ENCODE measurements at places on chromosomes 11 and 22. TPM values are rescaled to one million over a fixed set of nuclear protein-coding genes. Genes with fewer than 3 reads are reported as not detected.

ISX gene
- total RNA-seq, result 2.6 TPM

CARD18 gene
- total RNA-seq, result not detected

AP5B1 gene
- total RNA-seq, result 23.3 TPM

TMEM191C gene
- total RNA-seq, result 4.2 TPM

FERMT3 gene
- 8.4 TPM for total RNA-seq

- no peak for DNase-seq
Observed at GRCh38 chr11:103652013-103652412, 384.4 kb upstream of the DDI1 start.

- no peak for DNase-seq
Observed at GRCh38 chr22:27668828-27669797, 132.4 kb downstream of the MN1 start.

DNA sequence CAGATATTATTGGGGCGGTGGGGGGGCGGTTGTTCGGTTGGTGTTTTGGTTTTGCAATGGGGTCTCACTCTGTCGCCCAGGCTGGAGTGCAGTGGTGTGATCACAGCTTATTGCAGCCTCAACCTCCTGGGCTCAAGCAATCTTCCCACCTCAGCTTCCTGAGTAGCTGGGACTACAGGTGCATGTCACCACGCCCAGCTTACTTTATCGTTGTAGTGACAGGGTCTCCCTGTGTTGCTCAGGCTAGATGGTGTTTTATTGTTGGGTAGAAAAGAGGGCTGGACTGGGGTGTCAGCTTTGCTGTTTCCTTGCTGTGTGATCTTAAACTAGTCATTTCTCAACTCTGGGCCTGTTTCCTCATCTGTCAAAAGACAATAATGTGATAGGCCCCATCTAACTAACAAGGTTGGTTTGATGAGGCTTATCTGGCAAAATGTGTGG lies 17.5 kb upstream of the MYH9 start:
- DNase-seq, result no peak

GRCh38 chr11:68077617-68078582 lies 39.1 kb downstream of the TCIRG1 start:
- DNase-seq, result no peak

DNA sequence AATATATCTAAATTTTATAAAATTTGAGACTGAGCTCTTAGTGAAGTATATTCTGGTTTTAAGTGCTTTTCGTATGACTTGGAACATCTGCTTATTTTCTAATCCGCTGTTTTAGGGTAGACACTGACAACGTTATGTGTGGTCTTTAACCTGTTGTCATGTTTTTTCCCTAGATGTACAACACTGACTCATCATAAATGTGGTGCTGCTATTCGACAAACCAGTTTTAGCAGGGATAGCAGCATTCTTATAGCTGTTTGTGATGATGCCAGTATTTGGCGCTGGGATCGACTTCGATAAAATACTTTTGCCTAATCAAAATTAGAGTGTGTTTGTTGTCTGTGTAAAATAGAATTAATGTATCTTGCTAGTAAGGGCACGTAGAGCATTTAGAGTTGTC lies 23.8 kb upstream of the HIKESHI start:
- DNase-seq, result no peak

DNA sequence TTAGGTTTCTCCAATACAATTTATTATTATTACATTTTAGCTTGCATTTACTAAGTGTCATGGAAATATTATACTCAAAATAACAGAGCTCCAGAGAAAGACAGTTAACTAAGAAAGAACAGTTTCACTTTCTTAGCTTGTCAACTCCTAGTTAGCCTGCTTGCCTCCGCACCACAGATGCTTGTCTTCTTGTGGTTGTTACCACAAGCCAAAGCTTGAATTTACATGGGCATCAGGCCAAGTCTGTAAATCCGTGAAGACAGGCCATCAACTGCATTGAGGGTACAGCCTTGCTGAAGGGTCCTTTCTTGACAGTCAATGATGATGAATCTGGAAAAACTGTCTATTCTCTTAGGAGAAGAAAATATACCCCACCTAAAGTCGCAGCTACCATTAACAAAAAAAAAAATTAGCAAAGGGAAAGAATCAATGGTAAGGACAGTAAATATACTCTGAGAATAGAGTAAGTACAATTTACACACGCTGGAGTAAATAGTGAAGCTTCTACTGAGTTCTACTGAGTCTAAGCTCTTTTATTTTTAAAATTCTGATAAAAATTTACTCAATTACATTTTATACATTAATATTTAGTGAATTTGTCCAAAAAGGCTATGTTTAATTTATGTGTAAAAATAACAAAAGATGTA lies 15.6 kb upstream of the DENND5A start:
- no peak for DNase-seq

- DNase-seq, result peak; percentile 42
Observed at GRCh38 chr22:35140879-35141745, 75.2 kb downstream of the ISX start.

DNA sequence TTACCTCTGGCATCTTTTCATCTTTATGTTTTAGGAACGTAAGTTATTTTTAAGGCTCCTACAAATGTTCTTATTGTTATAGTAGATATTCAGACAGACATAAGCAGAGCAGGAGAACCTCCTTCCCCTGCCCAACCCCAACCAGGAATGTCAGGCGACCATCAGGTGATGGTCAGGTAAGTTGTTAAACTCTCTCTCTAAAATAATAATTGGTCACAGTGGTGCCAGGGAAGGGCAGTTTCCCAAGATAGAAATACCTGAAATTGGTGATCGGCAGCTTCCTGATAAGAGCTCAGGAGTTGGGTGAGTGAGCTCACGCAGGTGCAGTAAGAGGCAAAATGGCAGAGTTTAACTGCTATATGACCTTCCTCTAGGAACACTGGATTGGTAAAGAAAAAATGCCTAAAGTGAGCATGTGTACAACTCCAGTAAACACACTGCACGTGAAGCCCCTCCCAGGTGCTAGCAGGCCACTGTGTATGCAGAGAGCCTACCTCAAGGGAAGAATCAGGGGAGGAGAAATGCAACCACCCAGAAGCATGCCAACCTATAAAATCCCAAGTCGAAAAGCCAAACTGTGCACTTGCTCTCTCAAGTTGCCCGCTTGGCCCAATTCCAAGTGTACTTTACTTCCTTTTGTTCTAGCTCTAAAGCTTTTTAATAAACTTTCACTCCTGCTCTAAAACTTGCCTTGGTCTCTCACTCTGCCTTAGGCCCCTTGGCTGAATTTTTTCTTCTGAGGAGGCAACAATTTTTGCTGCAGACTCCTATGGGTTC lies 273.9 kb downstream of the SBF2 start:
- DNase-seq, result no peak

GRCh38 chr11:78996007-78996406 lies 421.3 kb upstream of the NARS2 start:
- DNase-seq, result no peak

DNA sequence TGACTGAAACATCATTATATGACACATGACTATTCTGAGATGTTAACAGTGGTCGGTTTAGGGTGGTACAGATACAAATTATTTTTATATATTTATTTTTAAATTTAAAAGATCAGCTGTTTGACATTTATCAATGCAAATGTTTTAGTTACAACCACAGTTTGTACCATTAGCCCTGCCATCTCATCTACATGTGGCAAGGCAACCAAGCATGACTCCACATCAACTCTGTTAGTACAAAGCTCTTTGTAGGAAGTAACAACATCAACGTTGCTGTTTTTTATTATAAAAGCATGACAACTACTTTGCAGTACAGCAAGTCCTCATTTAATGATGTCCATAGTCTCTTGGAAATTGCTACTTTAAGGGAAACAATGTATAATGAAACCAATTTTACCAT lies 40.8 kb downstream of the ENTHD1 start:
- no peak for DNase-seq

DNA sequence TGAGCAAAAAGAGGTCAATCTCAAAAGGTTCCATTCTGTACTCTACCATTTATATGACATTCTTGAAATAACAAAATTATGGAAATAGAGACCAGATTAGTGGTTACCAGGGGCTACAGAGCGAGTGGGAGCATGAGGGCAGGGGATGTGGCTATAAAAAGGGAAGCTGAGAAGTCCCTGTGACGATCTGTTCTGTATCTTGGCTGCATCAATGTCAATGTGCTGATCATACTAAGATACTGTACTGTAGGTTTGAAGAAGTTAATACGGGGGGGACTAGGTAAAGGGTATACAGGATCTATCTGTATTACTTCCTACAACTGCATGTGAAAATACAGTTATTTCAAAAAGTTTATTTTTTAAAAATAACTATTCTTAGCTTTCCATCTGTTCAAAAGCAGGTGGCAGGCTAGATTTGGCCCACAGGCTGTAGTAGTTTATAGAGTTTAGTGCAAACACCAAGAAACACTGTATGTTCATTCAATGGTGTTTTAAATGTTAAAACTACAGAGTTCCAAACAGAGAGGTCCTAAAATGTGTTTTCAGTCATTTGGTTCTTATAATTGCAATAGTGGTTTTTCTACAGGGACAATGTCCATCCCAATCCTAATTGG lies 78.2 kb downstream of the SMCO4 start:
- DNase-seq, result no peak

GRCh38 chr11:130601141-130601540 lies 152.7 kb downstream of the ADAMTS15 start:
- no peak for DNase-seq

- no peak for DNase-seq
Observed at GRCh38 chr11:105032495-105032894, 2.4 kb downstream of the CASP1 start.

- DNase-seq, result no peak
Observed at GRCh38 chr11:17635551-17635938, 83.8 kb upstream of the MYOD1 start.

GRCh38 chr11:61486011-61486620 lies 22.4 kb upstream of the LRRC10B start:
- DNase-seq, result no peak

- DNase-seq, result no peak
Observed at GRCh38 chr11:128239306-128239705, 348.1 kb downstream of the ETS1 start.

GRCh38 chr22:47605441-47605840 lies 843.0 kb downstream of the TBC1D22A start:
- peak; percentile 27 for DNase-seq

- DNase-seq, result no peak
Observed at GRCh38 chr11:100353083-100353482, 334.0 kb upstream of the ARHGAP42 start.

DNA sequence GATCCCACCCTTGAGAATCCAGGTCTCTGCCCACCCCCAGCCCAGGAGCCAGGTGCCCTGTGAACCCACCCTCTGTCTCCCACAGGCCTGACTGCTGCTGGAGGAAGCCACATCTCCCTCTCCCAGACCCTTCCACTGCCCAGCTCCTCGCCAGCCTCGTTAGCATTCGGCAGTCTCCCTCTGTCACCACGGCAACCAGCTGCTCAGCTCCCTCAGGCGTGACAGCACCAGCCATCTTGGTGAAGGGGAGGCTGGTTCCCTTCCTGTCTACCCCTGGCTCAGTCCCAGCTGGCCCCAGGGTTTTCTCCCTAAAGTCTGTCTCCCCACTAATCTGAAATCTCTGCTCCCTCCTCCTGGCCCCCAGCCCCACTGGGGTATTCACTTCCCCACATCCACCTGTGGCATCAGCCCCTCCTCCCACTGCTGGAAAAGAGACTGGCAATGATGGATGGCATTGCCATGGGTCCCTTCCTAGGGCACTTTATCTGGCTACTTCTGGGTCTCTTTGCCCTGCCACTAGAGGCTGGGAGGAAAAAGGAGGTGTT lies 28.1 kb downstream of the NRXN2 start:
- DNase-seq, result no peak

GRCh38 chr11:6746086-6746618 lies 25.6 kb downstream of the OR2AG2 start:
- DNase-seq, result no peak

DNA sequence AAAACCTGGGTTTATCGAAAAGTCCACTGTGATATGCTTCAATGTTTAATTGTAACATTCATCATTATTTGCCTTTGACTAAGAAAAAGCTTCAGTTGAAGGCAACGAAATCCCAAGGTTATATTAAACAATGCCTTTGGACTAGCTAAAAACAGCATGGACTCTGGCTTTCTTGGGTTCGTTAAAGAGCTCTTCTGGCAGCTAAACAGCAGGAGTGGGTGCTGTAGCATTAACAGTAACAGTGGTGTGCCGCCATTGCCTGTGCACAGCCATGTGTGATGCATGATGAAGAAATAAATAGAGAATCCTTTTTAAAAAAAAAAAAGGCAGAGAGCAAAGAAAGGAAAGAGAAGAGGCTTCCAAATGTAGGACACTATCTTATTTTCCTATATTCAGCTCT lies 406.6 kb upstream of the FAT3 start:
- DNase-seq, result no peak

GRCh38 chr11:62858201-62858600 lies 18.8 kb upstream of the WDR74 start:
- no peak for DNase-seq
